ENCODE measurements at places on chromosomes 5 and 9.
A peak's percentile ranks its signal among the peaks of the same experiment; 100 is the strongest.

- no peak for DNase-seq
These were observed 135.6 kb downstream of the SEMA6A start for GRCh38 chr5:116438979-116439554.

DNA sequence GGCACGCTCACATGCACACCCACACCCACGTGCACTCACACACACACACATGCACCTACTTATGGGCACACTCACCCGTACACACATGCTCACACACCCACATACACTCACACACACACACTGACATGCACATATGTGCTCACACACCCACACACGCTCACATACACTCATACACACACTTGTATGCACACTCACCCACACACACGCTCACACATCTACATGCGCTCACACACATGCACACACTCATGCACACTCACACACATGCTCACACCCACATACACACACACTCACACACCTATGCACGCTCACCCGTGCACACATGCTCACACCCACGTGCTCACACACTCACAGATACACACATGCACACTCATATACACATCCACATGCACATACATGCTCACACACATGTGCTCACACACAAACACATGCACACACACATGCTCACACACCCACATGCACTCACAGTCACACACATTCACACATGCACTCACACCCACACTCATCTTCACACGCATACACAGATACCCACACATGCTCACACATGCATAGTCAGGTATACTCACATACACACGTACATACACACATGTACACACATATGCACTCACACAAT lies 138.3 kb downstream of the OLFM1 start:
- DNase-seq = no peak

- DNase-seq = no peak
These were observed 179.0 kb upstream of the CD180 start for GRCh38 chr5:67375606-67376005.

DNA sequence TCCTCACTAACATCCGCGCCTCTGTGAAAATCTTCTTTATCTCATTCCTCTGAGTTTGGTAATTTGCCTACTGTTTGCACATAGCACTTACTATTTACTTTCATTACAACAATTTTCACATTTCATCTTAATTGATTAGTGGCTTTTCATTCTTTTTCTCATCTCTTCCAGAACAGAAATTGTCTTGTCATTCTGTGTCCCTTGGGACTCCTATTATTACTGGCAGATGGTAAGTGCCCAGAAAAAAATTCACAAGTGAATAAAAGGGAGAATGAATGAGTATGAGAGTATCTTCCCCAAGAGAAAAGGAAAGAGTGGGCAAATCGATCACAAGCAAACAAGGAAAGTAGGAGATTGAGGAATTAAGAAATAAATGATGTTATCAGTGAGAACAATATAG lies 876.1 kb downstream of the TLE4 start:
- no peak for DNase-seq

GRCh38 chr5:170362102-170362501 lies 27.1 kb downstream of the KCNMB1 start:
- no peak for DNase-seq

DNA sequence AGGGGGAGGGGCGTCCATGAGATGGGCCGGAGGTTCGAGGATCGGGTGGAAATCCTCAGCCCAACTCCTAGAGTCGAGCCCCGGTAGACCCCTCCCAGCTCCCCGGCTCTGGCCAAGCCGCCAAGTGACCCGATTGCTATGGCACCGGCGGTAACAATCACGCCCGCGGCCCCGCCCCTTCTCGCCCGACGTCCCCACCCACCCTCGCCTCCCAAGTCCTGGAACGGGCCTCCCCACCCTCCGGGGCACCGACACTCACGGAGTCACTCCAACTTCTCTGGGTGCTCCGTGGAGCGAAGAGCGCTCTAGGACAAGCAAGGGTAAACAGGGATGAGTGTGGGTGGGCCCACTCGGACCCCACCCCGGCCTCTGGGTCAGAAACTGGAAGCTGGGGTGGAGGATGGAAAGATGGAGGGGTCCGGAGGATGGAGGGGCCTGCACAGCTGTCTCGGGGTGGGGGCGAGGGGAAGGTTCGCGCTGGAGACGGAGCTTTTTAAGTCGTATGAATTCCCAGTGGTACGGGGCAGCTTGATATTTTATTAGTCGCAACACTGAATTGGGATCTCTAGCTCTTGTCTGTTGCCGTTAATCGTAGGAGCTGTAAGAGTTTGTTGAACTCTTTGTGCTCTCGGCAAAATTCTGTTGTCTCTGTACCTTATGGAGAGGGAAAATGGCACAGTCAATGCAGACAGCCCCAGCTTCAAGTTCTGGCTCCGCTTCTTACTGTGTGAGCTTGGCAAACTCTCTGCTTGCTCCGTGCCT lies at the start of gene SPACA9:
Gene SPACA9, plus strand, starts transcription at position 204 of the 762 bp plus-strand sequence. CDS start 5,050 bp downstream, outside the sequence.
- peak; percentile 21 for DNase-seq
